GM06990 (cell line): ENCODE measurements at places on chromosomes 12 and 14.
A peak's percentile ranks its signal among the peaks of the same experiment; 100 is the strongest.

DNA sequence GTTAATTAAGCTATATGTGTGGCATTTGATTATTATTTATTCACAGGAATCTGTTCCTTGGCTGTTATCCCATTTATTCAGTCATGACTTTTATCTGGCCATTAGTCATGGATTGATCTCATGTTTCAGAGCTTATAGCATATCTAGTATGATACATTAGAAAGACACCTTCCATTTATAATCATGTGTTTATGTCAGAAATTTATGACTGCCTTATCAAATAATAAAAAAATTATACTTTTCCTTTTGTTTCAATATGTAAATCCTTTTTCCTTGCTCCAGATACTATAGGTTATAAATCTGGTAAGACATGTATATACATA lies 248.0 kb upstream of the PDE3A start:
- no peak for DNase-seq

DNA sequence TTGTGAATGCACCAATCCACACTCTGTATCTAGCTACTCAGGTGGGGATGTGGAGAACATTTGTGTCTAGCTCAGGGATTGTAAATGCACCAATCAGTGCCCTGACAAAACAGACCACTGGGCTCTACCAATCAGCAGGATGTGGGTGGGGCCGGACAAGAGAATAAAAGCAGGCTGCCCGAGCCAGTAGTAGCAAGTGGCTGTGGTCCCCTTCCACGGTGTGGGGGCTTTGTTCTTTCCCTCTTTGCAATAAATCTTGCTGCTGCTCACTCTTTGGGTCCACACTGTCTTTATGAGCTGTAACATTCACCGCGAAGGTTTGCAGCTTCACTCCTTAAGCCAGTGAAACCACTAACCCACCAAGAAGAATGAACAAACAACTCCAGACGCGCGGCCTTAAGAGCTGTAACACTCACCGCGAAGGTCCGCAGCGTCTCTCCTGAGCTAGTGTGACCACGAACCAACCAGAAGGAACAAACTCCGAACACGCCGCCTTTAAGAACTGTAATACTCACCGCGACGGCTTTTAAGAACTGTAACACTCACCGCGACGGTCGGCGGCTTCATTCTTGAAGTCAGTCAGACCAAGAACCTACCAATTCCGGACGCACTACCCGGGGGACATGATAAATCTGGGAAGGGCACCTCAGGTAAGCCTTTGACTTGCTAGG lies 4.6 kb upstream of the LDHB start:
- DNase-seq: no peak

DNA sequence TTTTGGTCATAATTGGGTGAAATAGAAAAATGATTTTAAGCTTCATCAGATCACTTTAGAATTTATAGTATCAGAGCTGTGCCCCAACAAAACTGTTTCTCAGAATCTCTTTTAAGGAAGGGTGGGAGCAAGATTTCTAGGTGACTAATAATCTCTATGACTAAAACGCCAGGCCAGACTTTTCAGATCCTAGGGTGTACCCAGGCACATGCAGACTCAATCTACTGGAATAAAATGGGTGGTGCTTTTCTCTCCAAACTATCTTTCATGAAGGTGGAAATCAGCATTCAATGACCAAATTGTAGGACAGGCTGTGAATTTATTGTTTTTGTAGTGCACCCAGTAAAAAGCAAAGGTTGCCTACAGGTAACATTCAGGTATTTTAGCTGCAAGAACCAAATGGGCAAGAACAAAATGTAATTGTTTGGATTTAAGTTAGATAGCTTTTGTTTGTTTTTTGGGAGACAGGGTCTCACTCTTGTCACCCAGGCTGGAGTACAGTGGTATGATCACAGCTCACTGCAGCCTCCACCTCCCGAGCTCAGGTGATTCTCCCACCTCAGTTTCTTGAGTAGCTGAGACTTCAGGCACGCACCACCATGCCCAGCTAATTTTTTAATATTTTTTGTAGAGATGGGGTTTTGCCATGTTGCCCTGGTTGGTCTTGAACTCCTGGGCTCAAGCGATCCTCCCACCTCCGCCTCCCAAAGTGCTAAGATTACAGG lies 49.5 kb downstream of the PPP2R5C start:
- no peak for DNase-seq

GRCh38 chr12:123532808-123533649 lies 490 bp downstream of the RILPL1 start:
- peak; percentile 38 for DNase-seq

DNA sequence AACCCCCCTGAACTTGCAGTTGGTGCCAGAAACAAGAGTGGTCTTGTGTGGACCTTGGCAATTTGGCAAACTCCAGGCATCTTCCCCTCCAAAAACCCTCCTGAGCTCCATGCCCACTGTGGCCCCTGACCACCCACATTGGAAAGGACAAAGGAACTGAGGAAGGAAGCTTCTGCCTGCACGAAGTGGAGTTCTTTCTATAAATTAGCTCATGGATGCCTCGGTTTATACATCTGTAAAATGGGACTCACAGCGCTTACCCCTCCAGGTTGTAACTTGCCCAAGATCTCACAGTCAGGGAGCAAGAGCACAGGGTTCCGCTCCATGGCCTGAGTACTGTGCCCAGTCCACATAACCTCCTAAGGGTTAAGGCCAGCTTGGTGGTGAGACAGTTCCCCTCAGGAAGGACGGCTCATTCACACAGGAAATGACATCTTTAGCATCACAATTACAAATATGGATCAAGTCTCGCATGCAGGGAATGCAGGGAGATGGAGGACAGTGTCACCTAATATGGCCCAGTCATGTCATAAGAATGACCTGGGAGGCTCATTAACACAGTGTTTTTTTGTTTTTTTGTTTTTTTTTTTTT lies 66.6 kb downstream of the CLMN start:
- DNase-seq: no peak

DNA sequence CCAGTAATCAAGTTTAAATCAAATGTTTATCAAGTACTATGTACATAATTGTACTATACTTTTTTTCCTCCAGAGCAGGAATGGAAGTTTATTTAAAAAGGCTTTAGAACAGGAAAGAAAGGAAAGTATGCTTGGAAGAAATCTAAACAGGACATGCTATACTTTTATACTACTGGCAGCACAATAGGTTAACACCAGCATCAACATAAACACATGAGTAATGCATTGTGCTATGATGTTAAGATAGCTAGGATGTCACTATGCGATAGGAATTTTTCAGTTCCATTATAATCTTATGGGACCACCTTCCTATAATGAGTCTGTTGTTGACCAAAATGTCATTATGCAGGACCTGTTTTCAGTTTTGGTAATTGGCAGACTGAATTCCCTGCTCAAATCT lies 41.5 kb upstream of the ANKS1B start:
- DNase-seq: no peak
